ENCODE measurements at places on chromosomes 5 and 9.

- no peak for DNase-seq
Observed at GRCh38 chr9:135049460-135049859, 38.0 kb upstream of the OLFM1 start.

DNA sequence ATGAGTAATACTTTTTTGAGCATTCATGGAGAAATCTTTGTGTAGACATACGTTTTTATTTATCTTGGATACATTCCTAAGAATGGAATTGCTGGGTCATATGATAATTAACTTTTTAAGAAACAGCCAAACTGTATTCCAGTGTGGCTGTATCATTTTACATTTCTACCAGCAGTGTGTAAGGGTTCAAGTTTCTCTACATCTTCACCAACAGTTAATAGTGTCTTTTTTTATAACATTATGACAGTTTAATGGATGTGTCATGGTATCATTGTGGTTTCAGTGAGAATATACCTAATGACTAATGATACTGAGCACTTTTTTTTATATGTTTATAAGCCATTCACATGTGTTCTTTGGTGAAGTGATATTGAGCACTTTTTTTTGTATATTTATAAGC, 52.4 kb downstream of the NIPBL start:
- DNase-seq, result peak; percentile 15

DNA sequence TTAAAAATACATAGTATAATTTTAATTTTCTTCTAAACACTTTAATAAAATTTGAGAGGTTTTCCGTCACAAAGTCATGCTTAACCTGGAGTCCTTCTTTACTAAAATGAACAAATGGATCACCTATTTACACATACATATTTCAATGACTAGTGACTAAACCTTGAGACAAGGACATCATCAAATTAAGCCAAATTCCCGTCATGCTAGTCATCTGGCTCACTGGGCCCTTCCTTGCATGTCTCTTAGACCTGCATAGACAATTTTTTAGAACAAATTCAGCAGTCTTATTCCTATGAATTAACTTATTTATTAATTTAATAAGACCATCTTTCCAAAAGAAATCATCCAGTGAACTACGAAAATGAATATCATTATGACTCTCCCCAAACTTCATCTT, 26.6 kb downstream of the ERAP2 start:
- DNase-seq, result no peak

DNA sequence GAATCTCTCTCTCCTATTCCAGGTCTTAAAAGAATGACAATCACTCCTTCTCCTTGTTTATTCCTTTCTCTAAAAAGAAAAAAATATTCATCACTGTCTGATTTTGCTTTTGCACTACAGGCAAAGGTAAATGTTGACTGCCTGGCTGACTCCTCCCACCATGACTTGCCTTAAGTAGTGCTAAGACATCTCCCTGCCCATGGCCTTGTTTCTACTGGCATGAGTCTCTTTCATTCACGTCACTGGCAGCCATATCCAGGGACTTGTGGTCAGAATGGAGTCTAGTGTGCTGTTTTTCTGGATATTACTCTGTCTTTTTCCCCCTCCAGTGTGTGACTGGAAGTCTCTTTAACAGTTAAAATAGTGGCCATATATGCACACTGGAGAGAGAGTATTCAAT, 522.9 kb upstream of the DAB2 start:
- DNase-seq, result no peak

DNA sequence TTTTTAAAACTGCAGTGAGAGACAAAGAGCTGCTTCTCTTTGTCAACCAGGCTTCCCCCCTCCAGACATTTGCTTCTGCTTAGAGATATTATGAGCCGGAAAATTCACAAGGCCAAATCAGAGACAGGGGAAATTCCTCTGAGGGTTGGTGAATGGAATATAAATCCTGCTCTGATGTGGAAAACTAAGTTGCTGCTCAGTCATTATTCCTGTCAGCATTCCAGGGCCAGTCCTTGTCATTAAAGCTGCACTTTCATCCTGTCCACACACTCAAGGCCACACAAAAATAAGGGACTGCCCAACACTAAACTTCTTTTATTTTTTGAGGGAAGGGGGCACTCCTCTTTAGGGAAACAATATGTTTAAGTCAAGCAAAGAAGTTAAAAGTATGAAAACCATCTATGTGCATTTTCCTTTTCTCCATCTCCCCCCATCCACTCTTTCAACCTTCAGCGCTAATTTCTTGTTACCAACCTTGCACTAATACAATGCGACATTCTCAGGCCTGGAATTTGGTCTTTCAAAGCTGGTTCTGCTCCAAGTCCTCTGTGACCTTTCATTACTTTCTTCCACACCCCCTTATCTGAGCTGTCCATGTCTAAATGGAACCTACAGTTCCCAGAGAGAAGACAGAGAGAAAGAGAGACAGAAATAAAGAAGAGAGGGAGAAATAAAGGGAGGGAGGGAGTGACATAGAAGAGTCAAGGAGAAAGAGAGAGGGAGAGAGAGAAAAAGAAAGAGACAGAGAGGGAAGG, 118.9 kb upstream of the S1PR3 start:
- DNase-seq, result no peak

DNA sequence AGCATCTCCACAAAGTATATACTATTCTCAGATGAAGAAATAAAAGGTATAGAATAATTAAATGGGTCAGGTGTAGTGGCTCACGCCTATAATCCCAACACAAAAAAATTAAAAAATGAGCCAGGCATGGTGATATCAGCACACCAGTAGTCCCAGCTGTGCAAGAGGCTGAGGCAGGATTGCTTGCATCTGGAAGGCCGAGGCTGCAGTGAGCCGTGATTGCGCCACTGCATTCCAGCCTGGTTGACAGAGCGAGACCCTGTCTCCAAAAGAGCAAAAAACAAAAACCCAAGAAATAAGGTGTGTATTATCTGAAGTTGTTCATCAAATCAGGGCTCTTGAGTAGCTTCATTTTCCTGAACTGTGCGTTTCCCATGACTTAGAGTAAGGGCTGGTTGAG, 83.2 kb upstream of the MYO10 start:
- DNase-seq, result no peak
